ENCODE measurements at places on chromosomes 3 and 15. TPM values are rescaled to one million over a fixed set of nuclear protein-coding genes. Genes with fewer than 3 reads are reported as not detected.

DNA sequence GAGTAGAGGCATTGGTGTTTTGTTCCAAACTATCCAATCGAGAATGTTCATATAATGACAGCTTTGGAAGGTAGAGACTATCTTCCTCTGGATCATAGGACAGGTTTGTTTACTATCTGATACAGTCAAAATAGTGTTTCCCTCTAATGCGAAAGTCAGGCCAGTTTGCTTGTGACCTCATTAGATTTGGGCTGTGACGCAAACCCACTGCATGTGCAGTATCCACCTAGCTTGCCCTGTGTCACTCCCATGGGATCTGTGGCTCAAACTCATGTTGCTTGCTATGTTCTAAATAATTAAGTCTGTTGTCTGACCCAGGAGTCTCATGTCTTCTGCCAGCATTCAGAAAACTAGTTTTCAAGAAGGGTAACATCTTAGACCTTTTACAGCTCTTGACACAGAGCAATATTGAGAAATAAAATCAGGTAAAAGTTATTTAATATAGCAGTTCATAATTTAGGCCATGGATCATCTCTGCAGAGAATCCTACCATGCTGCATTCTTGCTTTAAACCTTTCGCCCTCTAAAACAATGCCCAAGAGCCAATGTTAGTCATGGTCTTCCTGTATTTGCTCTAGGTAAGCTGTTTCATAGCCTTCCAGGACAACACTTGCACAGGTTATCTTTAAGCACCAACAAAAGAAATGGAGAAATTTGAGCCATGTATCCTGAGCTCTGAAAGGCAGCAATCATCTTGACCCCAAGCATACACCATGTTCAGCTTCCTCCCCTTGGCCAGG, 26.4 kb downstream of the NIT2 start:
- DNase-seq, result no peak

DNA sequence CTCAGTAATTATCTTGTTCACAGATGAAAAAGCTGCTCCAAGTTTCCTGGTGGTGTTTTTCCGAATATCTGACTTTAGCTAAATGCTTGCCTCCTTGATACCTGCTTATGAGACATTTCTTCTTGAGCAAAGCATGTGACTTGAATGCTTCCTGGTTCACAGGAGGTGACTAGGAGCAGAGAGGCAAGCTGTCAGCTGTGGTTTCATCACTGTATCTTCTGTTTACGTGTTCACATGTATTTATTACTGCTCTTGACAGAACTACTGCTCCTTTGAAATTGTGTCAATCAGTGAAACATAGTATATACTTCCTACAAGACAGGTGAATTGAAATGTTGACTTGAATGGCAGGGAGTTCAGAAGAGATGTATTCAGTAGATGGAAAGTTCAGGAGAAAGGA, 8.9 kb upstream of the SPPL2A start:
- DNase-seq, result no peak

DNA sequence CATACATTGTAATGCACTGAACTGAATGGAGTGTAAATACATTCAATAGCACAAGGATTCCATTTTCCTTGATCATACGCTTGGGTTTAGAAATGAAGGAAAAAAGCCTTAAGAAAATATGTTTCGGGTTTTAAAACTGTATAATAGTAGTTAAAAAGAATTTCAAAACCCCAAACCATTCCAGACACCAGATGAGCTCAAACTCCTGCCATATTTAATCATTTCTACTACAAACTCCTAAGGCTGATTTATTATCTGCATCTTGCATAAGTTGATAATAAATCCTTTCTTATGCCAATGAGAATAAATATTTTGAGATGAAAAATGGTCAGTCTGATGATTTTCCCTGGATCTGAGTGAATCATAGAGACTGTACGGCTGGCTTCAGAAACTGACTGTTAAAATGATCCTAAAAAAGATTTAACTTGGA, 51.0 kb downstream of the NR1D2 start:
- DNase-seq, result peak; percentile 58

GRCh38 chr3:23991683-23992628, 46.9 kb downstream of the NR1D2 start:
- DNase-seq, result no peak

DNA sequence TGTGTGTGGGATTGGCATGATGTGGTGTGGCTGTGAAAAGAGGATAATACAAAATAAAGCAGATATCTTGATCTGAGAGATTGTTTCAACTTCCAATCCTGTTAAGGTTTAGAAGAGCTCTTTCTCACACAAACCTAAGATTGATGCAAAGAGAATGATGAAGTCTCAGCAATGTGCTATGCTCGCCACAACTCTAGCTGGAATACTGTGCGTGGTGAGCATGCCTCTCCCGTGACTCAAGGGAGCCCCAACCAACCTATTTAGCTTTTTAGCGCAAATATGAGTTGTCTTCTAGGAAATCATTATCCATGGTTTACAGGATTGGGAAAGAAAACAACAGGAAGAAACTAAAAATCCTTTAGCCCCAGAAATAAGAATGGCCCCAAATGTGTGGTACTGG, 28.5 kb downstream of the BTLA start:
- no peak for DNase-seq

Gene GRM7
- not detected for polyA plus RNA-seq

Gene GLDN
- polyA plus RNA-seq, result 0.17 TPM

Gene FMN1
- polyA plus RNA-seq, result 2.0 TPM
